ENCODE measurements at places on chromosomes 13 and 19. TPM values are rescaled to one million over a fixed set of nuclear protein-coding genes. Genes with fewer than 3 reads are reported as not detected.

DNA sequence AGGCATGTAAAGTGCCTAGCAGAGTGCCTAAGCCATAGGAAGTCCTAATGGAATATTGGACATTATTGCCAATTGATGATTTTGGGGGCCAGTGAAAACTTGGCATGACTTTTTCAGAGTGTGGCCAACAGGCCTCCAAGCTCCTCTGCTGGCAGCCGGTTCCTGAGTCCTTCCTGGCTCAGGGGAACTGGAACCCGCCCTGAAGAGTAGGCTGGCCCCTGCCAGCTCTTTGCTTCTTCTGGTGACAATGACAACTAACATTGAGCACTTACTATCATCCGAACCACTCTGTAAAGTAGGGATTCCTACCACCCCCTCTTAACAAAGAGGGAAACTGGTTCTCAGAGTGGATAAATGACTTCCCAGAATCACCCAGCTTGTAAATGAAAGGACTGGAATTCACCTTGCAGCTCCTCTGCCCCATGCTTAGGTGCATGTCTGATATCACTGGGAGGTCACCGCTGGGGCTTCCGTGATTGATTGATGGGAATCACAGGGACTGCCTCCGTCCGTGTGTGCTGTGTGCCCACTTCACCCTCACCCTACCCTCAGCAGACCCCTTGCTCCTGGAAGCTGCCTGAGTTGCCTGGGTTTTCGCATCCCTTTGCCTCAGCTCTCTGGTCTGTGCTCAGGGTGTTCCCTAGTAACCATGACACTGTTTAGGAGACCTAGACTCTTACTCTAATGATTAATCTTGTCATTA, 50.6 kb downstream of the TNFRSF19 start:
- DNase-seq, result no peak

The FOSB gene
- total RNA-seq, result 64.7 TPM

The LAIR2 gene
- not detected for total RNA-seq

The SPTBN4 gene
- under 0.01 TPM for total RNA-seq

The LRRC63 gene
- 0.32 TPM for total RNA-seq
